ENCODE measurements at places on chromosomes 6 and 20. TPM values are rescaled to one million over a fixed set of nuclear protein-coding genes. Genes with fewer than 3 reads are reported as not detected.

DNA sequence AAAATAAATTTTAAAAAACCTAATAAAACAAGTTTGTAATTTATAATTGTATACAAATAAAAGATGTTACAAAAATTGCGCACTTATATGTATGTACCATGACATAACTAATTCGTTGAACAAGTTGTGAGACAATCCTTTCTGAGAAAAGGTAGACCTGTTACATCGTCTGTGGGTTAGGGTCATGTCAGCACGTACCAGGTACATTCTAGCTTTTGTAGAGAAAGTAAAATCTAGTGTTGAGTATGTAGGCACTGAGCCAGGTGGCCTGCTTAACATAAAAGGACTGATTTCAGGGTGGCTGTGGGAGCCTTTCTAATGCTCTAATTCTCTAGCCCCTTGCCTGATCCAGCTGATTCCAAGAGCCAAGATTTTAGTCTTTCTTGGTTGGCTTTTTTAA lies 10.4 kb downstream of the RPL7L1 start:
- DNase-seq, result no peak

DNA sequence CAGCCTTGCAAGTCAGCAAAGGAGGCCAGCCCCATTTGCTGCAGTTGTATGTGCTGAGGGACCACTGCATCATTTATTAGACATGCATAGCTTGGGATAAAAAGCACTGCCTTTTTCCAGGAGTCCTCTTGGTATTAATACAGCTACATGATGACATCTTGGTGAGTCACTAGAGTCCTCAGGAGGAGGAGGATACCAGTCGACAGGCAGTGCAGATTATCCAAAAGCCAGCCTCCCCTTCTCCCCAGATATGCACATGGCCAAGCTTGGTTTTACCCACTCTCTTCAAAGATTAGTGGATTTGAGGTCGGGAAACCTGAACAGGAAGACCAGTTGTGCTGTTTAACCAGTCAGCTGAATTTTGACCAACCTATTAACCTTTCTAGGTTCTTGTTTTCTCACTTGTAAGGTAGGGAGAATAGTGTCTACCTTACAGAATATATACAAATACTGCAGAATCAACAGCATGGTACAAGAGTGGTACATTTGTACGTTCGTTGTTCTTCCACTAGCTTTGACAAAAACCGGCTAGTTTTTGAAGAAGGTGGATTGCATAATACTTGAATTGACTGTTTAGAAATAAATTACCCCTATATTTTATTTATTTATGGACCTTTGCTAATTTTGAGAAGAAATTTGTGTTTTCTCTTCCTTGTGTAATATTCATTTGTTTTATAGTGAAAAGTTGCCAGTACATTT lies 31.9 kb downstream of the VAPB start:
- no peak for DNase-seq

CCR6 gene
- total RNA-seq, result 0.83 TPM

DNA sequence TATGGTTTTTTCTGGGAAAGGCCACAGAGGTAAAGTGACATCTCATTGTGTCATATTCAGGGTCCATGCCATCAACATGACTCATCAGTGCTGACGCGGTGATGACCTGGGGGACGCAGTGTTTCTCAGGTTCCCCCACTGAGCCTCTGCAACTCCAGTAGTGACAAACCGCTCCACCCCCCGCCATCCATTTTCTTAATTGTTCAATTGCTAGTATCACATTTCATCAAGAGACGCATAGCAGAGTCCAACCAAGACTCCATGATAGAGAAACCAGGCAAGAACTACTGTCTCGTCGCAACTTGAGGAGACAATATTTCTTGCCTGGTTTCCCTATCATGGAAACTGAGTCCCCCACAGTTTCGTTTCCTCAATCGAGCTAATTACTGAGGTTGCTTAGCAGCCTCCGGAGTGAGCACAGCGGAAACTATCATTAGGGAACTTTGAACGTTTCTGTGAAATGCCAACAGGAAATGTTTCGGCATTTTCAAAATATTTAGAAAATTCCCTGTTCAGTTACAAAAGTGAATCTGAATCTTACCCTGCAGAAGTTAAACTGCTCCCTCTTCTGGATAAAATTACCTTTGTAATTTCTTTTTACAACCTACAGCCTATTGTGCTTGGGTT lies 12.2 kb upstream of the SERPINB1 start:
- no peak for DNase-seq

EPPIN gene
- total RNA-seq, result 0.38 TPM

Data from lower lobe of right lung (tissue), 2 donors.